Aorta (tissue), 5 donors: ENCODE measurements at places on chromosomes 2 and 18. TPM values are rescaled to one million over a fixed set of nuclear protein-coding genes. Genes with fewer than 3 reads are reported as not detected.

The SCN2A gene
- 0.81 TPM for total RNA-seq

The NEURL3 gene
- 0.33 TPM for total RNA-seq

The MALT1 gene
- total RNA-seq, result 21.5 TPM

The AQP12B gene
- not detected for total RNA-seq

The PLEK gene
- 32.9 TPM for total RNA-seq

The NOL4 gene
- 0.62 TPM for total RNA-seq

The ALLC gene
- total RNA-seq, result not detected

The EML6 gene
- total RNA-seq, result 2.7 TPM

DNA sequence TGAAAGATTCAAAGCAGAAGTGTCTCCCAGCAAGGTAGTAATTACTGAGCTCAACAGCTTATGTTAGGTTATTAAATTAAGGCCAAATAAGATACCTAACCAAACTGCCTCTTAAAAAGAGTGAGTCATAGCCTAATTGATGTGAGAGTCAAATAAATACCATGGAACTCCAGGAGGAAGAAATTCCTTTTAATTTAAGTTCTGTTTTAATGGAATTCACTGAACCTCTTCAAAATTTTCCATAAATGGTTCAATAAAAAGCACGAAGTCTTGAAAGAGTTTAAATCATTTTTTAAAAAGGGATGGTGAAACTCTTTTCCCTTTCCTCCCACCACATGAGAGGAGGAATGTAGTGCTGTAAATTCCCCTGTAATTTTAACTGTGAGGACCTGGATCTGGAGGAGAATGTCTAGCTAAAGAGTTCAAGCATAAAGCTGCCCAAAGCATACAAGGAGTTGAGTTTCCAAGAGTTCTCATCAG, 180.8 kb upstream of the MMADHC start:
- no peak overlapping the region for H3K27ac ChIP-seq
- no peaks in the 10 kb centered on the region for H3K4me1 ChIP-seq
- H3K36me3 ChIP-seq, result no peaks in the 10 kb centered on the region
- no peaks in the 10 kb centered on the region for H3K27me3 ChIP-seq
- H3K4me3 ChIP-seq, result no peak overlapping the region

DNA sequence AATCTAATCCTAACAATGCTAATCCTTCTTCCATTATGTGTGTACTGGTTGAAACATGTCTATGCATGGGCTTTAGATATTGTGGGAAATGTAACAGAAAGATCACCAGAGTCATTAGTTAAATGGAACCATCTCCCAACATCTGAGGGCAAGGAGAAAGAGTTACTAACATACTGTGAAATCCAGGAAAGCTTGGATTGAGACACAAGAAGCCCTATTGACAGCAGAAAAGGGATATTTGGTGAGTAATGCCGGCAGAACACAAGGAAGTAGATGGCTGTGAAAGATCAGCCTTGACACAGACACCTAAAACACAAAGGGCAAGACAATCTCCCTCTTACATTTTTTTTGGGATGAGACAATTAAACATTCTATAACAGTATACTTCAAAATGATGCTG, 28.5 kb upstream of the LAMA1 start:
- no peak overlapping the region for H3K27ac ChIP-seq
- no peaks in the 10 kb centered on the region for H3K27me3 ChIP-seq
- no peak overlapping the region for H3K4me3 ChIP-seq

GRCh38 chr18:48826806-48827205, 124.0 kb downstream of the SMAD7 start:
- no peak overlapping the region for H3K27ac ChIP-seq
- H3K4me1 ChIP-seq, result peaks cover 19% of the 10 kb centered on the region
- DNase-seq, result peak; percentile 34
- no peaks in the 10 kb centered on the region for H3K27me3 ChIP-seq
- no peak overlapping the region for H3K4me3 ChIP-seq

DNA sequence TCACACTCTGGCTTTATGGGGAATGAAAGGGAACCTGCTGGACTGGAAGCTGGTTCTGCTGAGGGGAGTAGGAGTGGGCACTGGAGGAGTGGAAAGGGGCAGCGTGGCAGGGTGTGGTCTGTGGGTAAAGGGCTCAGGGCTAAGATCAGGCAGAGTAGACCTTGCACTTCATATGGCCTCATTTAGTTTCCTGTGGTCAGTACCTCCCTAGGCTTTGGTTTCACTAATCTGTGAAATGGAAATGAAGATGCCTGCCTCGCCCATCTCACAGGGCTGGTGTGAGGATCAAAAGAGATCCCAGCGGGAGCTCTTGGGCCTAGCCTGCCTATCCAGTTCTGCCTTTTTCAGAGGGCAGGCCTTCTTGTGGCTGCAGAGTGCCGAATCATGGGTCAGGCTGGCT, 208.7 kb downstream of the LOXHD1 start:
- H3K4me1 ChIP-seq, result no peaks in the 10 kb centered on the region
- H3K27me3 ChIP-seq, result no peaks in the 10 kb centered on the region

- no peaks in the 10 kb centered on the region for H3K4me1 ChIP-seq
- H3K4me3 ChIP-seq, result no peak overlapping the region
- no peak overlapping the region for H3K27ac ChIP-seq
- no peak for DNase-seq
- peaks cover 1% of the 10 kb centered on the region for H3K36me3 ChIP-seq
Measured at GRCh38 chr2:237350597-237350996, 63.4 kb downstream of the COL6A3 start.

- H3K4me1 ChIP-seq, result no peaks in the 10 kb centered on the region
- H3K36me3 ChIP-seq, result no peaks in the 10 kb centered on the region
- DNase-seq, result no peak
- no peak overlapping the region for H3K4me3 ChIP-seq
Measured at GRCh38 chr2:22043784-22044183, 920.0 kb downstream of the TDRD15 start.

GRCh38 chr2:152490686-152491455, 155.9 kb downstream of the FMNL2 start:
- no peak overlapping the region for H3K4me3 ChIP-seq
- H3K27ac ChIP-seq, result no peak overlapping the region
- H3K36me3 ChIP-seq, result no peaks in the 10 kb centered on the region
- H3K4me1 ChIP-seq, result peaks cover 8% of the 10 kb centered on the region
- H3K27me3 ChIP-seq, result no peaks in the 10 kb centered on the region

DNA sequence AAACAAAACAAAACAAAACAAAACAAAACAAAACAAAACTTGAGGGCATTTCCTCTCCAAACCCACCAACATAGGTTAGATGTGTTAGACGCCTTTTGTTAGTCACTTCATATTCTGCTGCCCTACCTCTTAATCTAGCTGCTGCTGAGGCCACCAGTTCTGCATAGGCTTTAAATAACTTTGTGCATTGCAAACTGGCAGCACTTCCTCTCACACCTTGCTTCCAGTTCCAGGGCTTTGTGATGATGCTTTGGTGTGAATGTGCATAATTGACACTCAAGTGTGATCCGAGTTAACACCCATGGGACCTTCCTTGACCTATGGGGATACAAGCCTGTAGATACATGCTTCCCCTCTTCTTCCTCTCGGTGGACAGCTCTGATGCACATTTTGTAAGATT, 2.3 kb upstream of the SERPINB11 start:
- DNase-seq, result no peak
- H3K27me3 ChIP-seq, result no peaks in the 10 kb centered on the region
- no peak overlapping the region for H3K4me3 ChIP-seq
- no peaks in the 10 kb centered on the region for H3K4me1 ChIP-seq
- H3K36me3 ChIP-seq, result no peaks in the 10 kb centered on the region

- no peak overlapping the region for H3K27ac ChIP-seq
- no peak overlapping the region for H3K4me3 ChIP-seq
- no peaks in the 10 kb centered on the region for H3K36me3 ChIP-seq
- H3K4me1 ChIP-seq, result no peaks in the 10 kb centered on the region
- no peaks in the 10 kb centered on the region for H3K27me3 ChIP-seq
- no peak for DNase-seq
Measured at GRCh38 chr2:133970641-133971040, 283.2 kb upstream of the MGAT5 start.

DNA sequence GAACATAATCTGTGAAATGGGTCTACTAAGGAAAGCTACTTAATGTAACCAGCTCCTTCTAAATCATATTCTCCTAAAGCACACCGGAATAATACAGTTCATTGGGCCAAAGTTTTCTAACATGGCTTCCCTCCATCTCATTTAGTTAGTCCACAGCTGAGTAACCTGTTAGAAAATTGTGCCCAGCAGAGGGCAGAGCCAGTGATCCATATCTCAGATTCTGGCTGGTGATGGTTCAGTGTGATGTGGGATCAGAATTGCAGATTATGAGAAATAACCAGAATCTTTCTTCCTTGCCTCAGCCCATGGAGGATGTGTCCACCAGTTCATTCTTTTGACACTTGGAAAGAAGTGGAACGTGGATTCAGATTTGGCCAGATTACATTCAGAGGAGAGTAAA, 9.4 kb upstream of the CTLA4 start:
- H3K27ac ChIP-seq, result no peak overlapping the region
- H3K4me1 ChIP-seq, result no peaks in the 10 kb centered on the region
- H3K27me3 ChIP-seq, result no peaks in the 10 kb centered on the region
- H3K4me3 ChIP-seq, result no peak overlapping the region
- no peaks in the 10 kb centered on the region for H3K36me3 ChIP-seq
- no peak for DNase-seq

- H3K4me3 ChIP-seq, result no peak overlapping the region
- no peaks in the 10 kb centered on the region for H3K36me3 ChIP-seq
- no peak overlapping the region for H3K27ac ChIP-seq
- no peak for DNase-seq
- no peaks in the 10 kb centered on the region for H3K4me1 ChIP-seq
Measured at GRCh38 chr18:77911971-77912605, 662.4 kb downstream of the GALR1 start.

DNA sequence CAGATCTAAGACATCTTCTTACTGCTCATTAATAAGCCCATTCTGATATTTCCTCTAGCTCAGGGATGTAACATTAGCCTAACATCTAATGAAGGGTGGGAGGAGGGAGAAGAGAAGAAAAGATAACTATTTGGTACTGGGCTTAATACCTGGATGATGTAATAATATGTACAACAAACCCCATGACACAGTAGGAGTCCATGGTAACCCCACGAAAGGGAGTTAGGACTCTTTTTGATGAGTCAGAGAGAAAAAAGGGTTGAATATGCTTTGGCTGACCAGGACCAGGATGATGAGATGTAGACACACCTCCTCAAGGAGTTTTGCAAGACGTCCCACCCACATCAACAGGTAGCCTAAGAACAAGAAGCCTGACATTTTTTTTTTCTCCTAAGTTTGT, 34.4 kb upstream of the DLX2 start:
- no peak overlapping the region for H3K4me3 ChIP-seq
- no peaks in the 10 kb centered on the region for H3K27me3 ChIP-seq
- H3K36me3 ChIP-seq, result no peaks in the 10 kb centered on the region
- DNase-seq, result no peak
- H3K4me1 ChIP-seq, result no peaks in the 10 kb centered on the region

GRCh38 chr2:45006041-45006941, 3.0 kb downstream of the SIX2 start:
- peaks cover 4% of the 10 kb centered on the region for H3K36me3 ChIP-seq
- no peak overlapping the region for H3K4me3 ChIP-seq
- H3K27me3 ChIP-seq, result no peaks in the 10 kb centered on the region
- no peak for DNase-seq
- H3K27ac ChIP-seq, result no peak overlapping the region

DNA sequence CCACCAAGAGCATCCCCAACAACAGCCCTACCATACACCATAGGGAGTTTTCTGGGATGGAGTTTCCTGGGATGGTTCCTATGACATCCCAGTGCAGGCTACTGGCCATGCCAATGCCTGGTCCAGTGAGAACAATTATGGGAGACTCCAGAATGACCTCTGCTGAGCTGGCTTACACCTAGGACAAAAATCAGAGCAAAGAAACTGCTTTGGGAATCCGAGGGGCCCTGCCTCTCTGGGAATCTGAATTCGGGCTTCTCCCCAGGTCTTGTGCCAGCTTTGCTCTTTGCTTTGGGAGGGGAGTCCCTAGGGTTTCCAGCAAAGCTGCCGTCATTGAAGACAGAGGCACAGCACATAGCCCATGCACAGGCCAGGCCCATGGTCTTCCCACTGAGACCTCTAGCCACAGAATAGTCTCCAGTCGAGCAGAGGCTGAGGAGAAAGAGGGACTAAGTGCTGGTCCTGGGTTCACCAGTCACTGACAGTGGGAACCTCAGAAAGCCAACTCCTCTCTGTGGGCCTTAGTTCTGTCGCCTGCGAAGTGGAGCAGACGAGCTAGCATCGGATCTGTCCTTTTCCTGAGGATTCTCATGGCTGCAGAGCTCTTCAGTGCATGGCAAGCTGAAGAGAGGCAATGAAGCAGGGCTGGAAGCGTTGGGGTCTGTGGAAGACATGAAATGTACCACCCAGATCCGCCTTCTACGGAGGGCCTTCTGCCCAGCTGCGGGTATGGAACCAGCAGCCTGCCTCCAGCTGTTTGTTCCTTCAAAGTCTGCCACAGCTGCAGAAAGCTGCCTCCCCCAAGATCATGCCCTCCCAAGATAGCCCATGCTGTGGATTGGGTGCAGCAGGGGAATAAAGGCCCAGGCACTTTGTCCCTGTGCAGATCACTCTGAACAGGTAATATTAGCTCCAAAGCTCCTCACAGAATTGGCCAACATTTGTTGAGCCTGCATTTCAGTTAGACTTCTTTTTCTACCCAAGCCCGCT, 11.2 kb upstream of the LBH start:
- no peaks in the 10 kb centered on the region for H3K27me3 ChIP-seq
- H3K4me3 ChIP-seq, result no peak overlapping the region
- peak overlapping the region; percentile 34 for H3K27ac ChIP-seq
- H3K36me3 ChIP-seq, result no peaks in the 10 kb centered on the region
- H3K4me1 ChIP-seq, result peaks cover 6% of the 10 kb centered on the region
- no peak for DNase-seq

GRCh38 chr2:118800736-118801135, 46.7 kb downstream of the EN1 start:
- H3K4me3 ChIP-seq, result no peak overlapping the region
- H3K27me3 ChIP-seq, result no peaks in the 10 kb centered on the region
- no peaks in the 10 kb centered on the region for H3K36me3 ChIP-seq
- no peak overlapping the region for H3K27ac ChIP-seq
- DNase-seq, result no peak

DNA sequence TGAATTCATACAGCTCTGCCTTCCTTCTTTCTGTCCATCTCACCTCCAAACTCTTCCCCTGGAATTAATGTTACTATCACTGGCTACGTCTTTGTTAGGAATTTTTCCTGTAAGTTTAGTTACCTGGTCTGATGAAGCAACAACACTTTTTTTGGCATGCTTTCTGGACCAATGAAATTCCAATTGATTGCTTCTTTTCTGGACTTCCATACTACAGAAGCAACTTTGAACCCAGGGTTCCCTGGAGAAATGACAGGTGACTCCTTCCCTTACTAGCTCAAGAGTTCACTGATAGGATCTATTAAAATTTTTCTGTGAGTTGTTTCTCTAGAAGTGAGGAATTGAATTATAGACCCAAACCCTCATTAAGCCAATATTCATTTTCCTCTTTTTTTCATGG, 41.4 kb upstream of the STPG4 start:
- H3K36me3 ChIP-seq, result no peaks in the 10 kb centered on the region
- no peak for DNase-seq
- no peak overlapping the region for H3K4me3 ChIP-seq
- no peak overlapping the region for H3K27ac ChIP-seq
- peaks cover 1% of the 10 kb centered on the region for H3K4me1 ChIP-seq

GRCh38 chr2:66084948-66085590, 349.9 kb upstream of the MEIS1 start:
- H3K27me3 ChIP-seq, result no peaks in the 10 kb centered on the region
- no peak overlapping the region for H3K27ac ChIP-seq
- no peak overlapping the region for H3K4me3 ChIP-seq
- no peak for DNase-seq
